Smooth muscle cell of the brain vasculature (primary cell): ENCODE measurements at places on chromosomes 12 and 14.
A peak's percentile ranks its signal among the peaks of the same experiment; 100 is the strongest.

DNA sequence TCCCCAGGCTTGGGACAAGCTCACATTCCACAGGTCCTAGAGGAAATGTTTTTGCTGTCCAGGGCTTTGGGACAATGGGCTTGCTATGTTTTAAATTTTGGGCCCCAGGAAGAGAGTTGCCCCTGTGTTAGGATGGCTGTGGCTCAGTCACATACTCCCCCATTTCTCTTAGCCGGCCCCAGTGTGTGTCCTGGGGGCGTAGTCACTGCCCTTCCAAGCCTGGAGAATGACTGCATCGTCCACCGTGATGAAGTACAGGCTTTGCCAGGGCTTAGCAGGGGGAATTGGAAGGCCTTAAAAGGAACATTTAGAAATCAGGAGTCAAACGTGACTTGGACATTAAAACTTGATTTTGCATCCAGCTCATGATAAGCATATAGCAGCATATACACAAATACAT is 293.6 kb downstream of the CACNA1C start:
- DNase-seq, result no peak

DNA sequence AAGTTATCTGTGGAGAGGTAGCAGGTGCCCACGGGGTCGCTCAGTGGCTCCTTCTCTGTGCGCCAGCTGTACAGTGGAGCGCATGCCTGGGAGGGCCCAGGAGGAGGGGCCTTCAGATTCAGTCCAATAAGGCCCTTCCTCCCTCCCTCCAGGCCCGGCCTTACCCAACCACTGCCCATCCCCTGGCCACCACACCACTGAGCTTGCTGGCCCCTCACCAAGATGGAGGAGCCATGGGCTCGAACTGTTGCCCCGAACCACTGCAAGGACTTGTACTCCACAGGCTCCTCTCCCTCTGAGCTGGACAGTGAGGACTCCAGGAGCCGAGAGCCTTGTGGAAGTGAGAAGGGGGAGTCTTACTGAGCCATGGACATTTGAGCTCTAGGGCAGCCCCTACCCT is 9.8 kb downstream of the ITGA5 start:
- DNase-seq, result no peak

- DNase-seq, result no peak
Measured at GRCh38 chr14:104130974-104131651, 7.3 kb upstream of the KIF26A start.

- no peak for DNase-seq
Measured at GRCh38 chr12:42968426-42968825, 378.9 kb upstream of the PRICKLE1 start.

GRCh38 chr12:58608711-58609110 is 311.6 kb downstream of the LRIG3 start:
- DNase-seq, result no peak

DNA sequence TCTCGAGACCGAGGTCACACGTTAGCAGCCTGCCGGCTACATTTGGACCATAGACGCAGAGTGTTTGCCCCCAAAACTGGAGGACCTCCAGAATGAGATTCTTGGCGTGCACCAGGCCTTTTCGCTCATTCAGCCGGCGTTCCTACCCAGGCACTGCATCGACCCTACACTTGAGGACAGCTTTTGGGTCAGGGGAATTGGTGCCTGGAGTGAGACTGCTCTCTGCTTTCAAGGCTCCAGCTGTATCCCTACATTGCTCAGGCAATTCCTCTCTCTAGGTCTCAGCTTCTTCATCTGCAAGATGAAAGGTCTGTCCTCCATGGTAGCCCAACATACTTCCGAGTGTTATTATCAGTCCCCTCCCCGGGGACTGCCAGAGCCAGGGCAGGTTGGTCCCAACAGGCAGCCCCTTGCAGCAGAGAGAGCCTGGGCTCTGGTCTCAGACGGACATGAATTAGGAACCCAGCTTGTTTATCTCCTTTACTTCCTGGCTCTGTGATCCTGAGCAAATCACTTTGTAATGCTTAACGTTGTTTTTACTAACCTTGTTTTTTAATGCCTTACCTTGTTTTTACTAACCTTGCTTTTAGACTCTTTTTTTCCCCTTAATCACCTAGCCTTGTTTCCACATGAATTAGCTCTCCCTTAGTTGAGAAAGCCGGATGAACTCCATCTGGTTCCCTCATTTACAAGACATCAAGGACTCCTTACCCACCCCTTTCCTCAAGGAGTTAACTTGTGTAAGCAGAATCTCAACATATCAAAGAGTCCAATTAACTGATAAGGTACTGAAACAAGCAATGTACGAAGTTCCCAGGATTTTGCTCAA is 892 bp downstream of the TCHP start:
- DNase-seq, result no peak

DNA sequence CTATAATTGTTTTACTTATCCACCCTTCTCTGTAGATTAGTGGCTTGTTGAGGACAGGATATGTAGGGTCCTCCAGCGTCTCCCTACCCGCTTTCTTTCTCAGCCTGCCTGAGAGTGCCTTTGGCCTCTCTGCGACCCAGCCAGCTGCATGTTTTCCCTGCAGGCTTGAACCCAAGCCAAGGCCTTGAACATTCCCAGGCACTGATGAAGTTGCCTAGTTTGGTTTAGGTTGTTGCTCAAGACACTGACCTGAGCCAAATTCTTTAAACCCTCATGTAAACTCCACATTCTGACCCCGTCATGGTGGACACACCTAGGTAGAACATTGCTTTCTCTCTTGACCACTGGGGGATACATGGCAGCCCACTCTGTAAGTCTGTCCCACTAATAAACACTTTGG is 33.4 kb upstream of the TXNRD1 start:
- no peak for DNase-seq

DNA sequence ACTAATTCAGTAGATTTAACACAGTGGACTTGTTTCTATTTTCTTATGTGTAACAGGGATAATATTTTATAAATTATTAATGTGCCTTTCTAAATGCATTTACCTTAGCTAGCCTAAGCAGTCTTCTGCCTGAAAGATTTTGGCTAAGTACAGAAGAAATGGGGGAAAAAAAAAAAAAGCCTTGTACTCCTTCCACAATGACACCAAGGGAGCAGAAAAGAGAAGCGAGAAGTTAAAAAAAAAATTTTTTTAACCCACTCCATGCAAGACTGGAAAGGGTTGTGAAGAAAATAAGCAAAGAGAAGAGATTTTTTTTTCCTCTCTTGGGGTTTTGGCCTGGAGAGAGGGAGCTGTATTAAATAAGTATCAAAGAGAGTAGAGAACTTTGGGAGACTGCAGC is 28.7 kb downstream of the NELL2 start:
- DNase-seq, result no peak

GRCh38 chr12:115294453-115295133 is 610.6 kb upstream of the TBX3 start:
- no peak for DNase-seq

DNA sequence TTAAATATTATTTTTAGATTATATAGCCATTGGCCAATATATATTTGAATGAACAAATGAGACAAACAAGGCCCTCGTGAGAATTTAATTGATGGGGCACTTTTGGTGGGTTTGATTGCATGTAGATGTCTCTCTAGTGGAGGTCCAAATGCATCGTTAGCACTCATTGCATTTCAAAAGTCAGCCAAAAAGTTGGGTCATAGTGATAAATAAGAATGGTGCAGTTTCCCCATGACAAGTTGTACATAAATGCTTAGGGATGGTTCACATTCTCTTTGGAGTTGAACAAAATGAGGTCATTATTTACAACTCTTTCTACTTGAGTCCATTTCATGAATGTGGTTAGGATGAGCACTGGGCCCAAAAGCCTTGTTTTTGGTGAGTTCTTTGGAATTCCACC is 1.0 kb downstream of the BEST3 start:
- DNase-seq, result no peak

- DNase-seq, result no peak
Measured at GRCh38 chr14:30532264-30532663, 26.7 kb upstream of the G2E3 start.

DNA sequence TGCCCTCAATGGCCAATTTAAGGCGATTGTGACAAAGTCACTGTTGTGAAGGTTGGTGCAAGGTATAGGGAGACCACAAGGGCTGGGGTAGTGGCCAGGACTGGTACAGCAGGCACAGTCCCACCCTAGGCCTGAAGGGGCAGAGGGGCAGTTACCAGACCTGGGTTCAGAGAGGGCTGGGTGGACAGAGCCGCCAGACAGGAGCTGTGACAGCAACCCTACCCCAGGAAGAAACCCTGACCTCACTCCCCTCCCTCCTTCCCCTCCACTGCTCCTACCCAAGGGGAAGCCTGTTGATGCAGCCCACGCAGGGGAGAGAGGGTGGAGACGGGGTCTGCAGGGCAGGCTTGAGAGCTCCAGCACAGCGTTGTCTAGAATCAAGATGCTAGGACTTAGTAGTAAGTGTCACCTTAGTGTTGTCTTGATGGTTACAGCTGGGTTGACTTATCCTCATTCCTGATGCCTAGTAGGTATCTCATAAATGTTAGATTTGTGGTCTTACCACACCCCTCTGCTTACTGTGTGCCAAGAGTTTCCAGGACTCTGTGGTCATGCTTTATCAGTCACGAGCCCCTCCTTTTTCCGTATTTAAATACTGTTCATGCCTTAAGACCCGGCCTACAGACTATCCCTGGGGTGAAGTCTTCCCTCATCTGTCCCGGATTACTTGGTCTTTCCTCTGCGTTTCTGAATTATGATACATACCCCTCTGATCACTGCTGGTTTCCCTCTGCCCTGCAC is 14.4 kb downstream of the EML1 start:
- no peak for DNase-seq

GRCh38 chr12:109863847-109864712 is 16.3 kb downstream of the GLTP start:
- no peak for DNase-seq

- DNase-seq, result peak; percentile 78
Measured at GRCh38 chr12:120234643-120235368, 30.7 kb downstream of the PXN start.

GRCh38 chr14:79044894-79045624 is 874.9 kb downstream of the NRXN3 start:
- DNase-seq, result peak; percentile 24

DNA sequence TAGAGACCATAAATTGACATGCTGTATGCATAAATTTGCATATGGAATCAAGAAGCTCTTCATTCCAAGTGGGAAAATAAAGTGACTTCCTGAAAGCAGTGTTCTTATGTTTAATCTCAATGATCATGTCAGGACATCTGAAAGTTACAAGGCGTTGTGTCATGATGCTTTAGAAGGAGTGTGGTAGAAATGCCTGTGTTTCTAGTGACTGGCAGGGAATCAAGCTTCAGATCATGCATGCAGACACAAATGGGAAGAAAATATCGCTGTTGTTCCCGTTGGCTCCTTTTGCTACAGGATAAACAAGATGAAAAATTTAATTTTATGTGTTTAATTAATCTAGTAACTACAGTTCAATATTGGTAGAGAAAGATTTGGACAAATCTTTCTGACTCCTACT is 298.1 kb upstream of the SYT1 start:
- DNase-seq, result no peak

DNA sequence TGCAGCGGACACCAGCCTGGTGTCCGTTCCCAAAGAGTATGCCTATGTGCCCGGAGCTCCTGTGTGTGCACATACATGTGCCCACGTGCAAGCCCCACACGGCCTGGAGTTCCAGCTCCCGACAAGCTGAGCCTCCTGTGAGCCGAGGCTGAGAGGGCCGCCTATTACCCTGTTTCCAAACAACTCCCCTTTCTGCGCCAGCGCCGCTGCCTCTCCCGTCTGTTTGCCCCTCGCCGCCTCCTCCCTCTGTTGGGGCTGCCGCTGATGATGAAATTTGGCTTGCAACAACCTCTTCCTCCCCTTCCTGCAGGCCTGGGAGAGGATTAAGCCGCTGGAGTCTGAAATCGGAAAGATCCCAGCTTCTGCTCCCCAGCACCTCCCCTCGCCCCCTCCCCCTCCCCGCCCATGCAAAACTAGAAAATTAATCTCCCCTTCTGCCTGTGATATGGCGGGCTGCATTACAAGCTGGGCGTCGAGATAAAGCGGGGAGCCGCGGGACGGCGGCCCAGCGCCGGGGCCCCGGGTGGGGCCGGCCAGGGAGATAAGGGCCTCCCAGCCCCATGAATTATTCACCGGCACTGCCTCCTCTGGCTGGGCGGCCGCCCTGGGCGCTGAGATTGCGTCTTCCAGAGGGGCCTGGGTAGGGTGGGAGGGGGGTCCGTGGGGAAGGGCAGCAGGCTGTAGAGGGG is 6.8 kb upstream of the ASIC1 start:
- no peak for DNase-seq

- DNase-seq, result no peak
Measured at GRCh38 chr12:10457760-10458159, 4.6 kb upstream of the KLRC1 start.

DNA sequence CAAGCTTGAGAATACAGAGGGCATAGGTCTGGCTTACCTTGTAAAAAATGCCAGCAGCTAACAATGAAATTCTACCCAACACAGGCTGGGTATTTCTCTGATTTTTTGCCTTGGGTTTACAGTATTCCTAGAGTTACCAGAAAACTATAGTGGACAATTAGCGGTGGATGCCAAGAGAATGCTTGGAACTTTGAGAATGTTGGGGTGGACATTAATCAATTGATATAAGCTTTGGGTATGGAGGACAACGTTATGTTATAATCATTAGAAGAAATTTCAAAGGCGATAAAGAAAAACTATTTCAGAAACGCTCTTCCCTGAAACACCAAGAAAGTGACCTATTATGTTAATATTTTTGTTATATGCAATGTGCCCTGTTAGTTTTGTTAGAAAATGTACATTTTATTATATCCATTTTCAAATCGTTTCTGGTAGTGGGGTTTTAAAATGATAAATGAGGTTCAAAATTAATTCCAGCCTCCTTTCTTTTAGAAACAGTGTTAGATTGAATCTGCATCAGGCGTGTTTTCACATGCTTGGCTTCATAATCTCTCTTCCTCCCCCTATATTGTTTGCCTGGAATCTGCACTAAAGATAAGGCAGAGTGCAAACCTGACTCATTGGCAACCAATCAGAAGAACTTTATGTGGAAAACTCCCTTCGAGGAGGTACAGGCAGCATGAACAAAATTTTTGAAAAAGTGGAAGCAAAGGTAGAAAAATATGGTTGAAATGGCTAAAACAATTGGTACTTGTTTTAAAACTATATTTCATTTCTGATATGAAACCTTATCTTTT is 1.4 kb upstream of the PTPRQ start:
- DNase-seq, result no peak

DNA sequence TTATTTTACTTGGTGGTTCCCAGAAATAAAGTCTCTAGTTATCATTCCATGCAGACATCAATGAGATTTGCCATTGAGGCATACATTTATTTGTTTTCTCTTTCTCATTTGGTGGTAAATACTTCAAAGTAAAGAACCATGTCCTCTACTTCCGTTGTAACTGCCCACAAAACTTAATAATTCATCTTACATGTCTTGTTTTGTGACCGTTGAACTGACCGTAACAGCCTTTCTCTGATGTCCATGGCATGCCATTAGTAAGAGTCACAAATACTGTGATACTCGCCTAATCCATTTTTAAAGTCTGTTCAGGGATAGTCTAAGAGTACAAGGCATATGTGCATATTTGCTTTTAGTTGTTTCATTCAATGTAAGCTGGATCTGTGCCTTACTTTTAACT is 145.3 kb downstream of the ETV6 start:
- no peak for DNase-seq

GRCh38 chr12:106174876-106175275 is 36.1 kb upstream of the NUAK1 start:
- DNase-seq, result no peak
